ENCODE measurements at places on chromosomes 13 and 19. TPM values are rescaled to one million over a fixed set of nuclear protein-coding genes. Genes with fewer than 3 reads are reported as not detected.

DNA sequence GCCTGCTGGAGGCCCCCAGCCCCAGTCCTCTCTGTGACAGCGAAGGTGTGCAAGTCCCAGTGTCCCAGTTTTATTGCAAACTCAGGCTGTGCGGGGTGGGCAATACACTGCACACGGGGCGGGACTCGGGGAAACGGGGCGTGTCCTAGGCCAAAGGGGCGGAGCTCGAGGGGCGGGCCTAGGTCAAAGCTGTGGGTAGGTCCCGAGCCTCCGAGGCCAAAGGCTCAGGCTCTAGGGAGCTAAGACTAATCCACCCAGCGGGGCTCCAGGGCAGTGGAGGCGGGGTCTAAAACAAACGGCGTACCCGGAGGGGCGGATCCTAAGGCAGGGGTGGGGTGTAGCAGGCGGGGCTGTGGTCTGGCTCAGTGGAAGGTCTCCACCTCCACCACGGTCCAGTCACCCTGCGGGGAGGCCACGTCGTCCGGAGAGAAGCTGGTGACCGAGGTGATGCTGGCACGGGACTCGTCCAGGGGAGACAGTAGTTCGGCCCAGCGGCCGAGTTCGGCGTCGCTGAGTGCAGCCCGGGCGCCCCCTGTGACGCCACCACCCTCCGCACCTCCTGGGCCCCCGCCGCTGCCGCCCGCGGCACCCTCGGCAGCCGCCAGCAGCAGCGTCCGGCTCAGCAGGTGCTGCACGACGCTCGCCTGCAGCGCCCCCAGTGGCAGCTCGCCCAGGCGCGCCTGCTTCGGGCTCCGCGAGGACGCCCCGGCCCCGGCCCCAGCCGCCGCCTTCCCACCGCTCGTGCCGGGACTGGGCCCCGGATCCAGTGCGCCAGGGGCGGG, 5.3 kb downstream of the PRR36 start:
- H3K4me1 ChIP-seq, result peaks cover 42% of the 10 kb centered on the region
- H3K4me3 ChIP-seq, result peak overlapping the region; percentile 29
- H3K36me3 ChIP-seq, result no peaks in the 10 kb centered on the region
- no peaks in the 10 kb centered on the region for H3K27me3 ChIP-seq

GRCh38 chr13:78844106-78844505, 185.2 kb upstream of the OBI1 start:
- no peaks in the 10 kb centered on the region for H3K4me1 ChIP-seq
- no peak overlapping the region for H3K27ac ChIP-seq
- no peaks in the 10 kb centered on the region for H3K27me3 ChIP-seq
- no peaks in the 10 kb centered on the region for H3K36me3 ChIP-seq
- DNase-seq, result no peak

SHISA7 gene
- total RNA-seq, result not detected

- H3K27me3 ChIP-seq, result no peaks in the 10 kb centered on the region
- no peaks in the 10 kb centered on the region for H3K4me1 ChIP-seq
- no peaks in the 10 kb centered on the region for H3K36me3 ChIP-seq
- DNase-seq, result peak; percentile 77
- H3K27ac ChIP-seq, result peak overlapping the region; percentile 76
Observed at GRCh38 chr19:15280048-15280725, 47.9 kb upstream of the EPHX3 start.

MZT1 gene
- total RNA-seq, result 4.6 TPM

DNA sequence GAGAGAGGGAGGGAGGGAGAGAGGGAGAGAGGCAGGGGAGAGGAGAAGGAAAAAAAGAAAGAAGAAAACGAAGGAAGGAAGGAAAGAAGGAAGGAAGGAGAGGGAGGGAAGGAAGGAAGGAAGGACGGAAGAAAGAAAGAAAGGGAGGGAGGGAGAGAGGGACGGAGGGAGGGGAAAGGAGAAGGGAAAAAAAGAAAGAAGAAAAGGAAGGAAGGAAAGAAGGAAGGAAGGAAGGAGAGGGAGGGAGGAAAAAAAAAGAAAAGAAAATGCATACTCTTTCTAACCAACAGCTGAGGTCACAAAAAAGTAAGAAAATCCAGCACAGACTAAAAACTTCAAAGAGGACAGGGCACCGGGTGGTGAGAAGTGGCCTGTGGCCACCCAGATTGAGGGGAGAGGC, 109.7 kb downstream of the GNG7 start:
- no peaks in the 10 kb centered on the region for H3K36me3 ChIP-seq
- no peak overlapping the region for H3K4me3 ChIP-seq
- no peak overlapping the region for H3K27ac ChIP-seq
- no peaks in the 10 kb centered on the region for H3K27me3 ChIP-seq
- no peak for DNase-seq
- H3K4me1 ChIP-seq, result no peaks in the 10 kb centered on the region

MAP3K10 gene
- 13.6 TPM for total RNA-seq

PEX11G gene
- 1.1 TPM for total RNA-seq

IZUMO4 gene
- 0.67 TPM for total RNA-seq

OR7A5 gene
- not detected for total RNA-seq

ARHGAP45 gene
- total RNA-seq, result 5.2 TPM

DNA sequence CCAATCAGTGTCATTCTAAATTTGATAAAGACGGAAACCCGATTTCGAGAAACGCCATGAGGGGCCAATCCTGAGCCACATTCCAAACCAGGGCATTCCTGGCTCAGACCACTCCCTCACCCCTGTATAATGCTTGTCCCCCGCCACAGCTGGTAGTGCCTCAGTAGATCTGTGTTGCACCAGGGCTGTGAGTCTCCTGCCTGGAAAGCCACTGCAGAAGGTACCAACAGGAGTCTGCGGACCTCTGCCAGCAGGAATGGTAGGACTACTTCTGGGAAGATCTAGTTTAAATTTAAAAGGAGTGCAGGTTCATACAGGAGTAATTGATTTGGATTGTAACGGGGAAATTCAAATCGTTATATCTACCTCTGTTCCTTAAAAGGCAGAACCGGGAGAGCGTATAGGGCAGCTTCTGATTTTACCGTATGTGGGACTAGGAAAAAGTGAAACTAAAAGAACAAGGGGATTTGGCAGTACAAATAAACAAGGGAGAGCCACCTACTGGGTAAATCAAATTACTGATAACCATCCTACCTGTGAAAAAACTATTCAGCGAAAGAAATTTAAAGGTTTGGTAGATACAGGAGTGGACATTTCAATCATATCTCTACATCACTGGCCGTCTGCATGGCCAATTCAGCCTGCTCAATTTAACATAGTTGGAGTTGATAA, 20.8 kb upstream of the ZNF266 start:
- no peaks in the 10 kb centered on the region for H3K36me3 ChIP-seq
- H3K4me3 ChIP-seq, result no peak overlapping the region
- no peak overlapping the region for H3K27ac ChIP-seq
- DNase-seq, result no peak
- H3K4me1 ChIP-seq, result no peaks in the 10 kb centered on the region
- H3K27me3 ChIP-seq, result no peaks in the 10 kb centered on the region

ZNF224 gene
- total RNA-seq, result 7.8 TPM

- no peak for DNase-seq
- no peaks in the 10 kb centered on the region for H3K27me3 ChIP-seq
- H3K27ac ChIP-seq, result no peak overlapping the region
- H3K4me1 ChIP-seq, result no peaks in the 10 kb centered on the region
- no peaks in the 10 kb centered on the region for H3K36me3 ChIP-seq
Observed at GRCh38 chr13:59584761-59585670, 578.7 kb downstream of the DIAPH3 start.

DNA sequence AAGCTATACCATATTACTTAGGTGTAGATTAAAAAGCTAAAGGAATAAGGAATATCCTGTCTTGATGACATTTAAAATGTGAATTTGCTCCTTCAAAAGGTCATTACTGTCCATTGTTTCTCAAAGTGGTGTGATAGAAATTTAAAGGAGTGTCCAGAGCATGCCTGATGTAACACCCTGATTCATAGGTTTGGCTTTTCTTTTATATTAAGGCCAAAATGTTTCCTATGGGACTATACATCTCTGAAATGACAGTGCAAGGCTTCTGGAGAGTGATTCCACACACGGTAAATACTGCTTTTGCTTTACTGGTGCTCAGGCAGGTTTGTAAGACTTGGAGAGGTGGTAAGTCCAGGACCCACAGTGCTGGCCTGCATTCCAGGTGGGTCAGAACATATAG, 289.9 kb downstream of the RFC3 start:
- H3K27ac ChIP-seq, result no peak overlapping the region
- H3K27me3 ChIP-seq, result no peaks in the 10 kb centered on the region
- no peaks in the 10 kb centered on the region for H3K4me1 ChIP-seq
- no peaks in the 10 kb centered on the region for H3K36me3 ChIP-seq
- DNase-seq, result no peak
- H3K4me3 ChIP-seq, result no peak overlapping the region

GRCh38 chr13:97986835-97987234, 33.4 kb downstream of the IPO5 start:
- no peaks in the 10 kb centered on the region for H3K27me3 ChIP-seq
- no peak overlapping the region for H3K4me3 ChIP-seq
- peaks cover 70% of the 10 kb centered on the region for H3K36me3 ChIP-seq
- no peak overlapping the region for H3K27ac ChIP-seq
- no peaks in the 10 kb centered on the region for H3K4me1 ChIP-seq

DNA sequence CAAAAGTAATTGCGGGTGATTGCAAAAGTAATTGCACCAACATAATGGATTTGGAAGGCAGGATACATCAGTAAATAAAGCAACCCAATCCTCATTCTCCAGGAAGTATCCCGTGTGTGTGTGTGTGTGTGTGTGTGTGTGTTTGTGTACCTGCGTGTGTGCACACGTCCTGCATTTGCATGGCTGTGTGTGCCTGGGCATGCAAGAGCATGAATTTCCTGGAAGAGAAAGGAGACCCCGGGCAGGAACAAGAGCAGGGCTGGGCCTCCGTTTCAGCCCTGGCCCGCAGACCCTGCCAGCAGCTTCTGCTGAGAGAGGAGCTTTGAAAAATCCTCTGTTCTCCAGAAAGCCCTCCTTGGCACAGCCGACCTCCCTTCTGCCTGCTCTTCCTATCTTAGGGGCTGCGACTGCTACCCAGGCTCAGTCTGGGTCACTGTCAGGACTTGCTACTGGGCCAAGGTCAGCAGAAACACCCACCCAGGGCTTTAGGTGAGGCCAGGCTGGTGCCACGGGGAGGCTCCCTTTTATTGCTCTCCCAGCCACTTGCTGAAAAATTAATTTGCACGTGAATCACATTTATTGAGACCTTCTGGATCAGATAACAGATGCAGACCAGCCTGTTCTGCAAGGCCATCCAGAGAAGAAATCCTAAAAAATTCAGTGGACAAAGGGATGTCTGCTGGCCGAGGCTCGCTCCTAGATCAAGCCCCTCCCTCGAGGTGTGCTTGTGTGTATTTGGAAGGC, 258.3 kb downstream of the ZNF536 start:
- H3K4me1 ChIP-seq, result no peaks in the 10 kb centered on the region
- DNase-seq, result no peak
- H3K27ac ChIP-seq, result no peak overlapping the region
- no peaks in the 10 kb centered on the region for H3K36me3 ChIP-seq
- H3K27me3 ChIP-seq, result no peaks in the 10 kb centered on the region
- no peak overlapping the region for H3K4me3 ChIP-seq

- no peak for DNase-seq
- no peaks in the 10 kb centered on the region for H3K4me1 ChIP-seq
- H3K4me3 ChIP-seq, result no peak overlapping the region
- H3K36me3 ChIP-seq, result no peaks in the 10 kb centered on the region
- no peaks in the 10 kb centered on the region for H3K27me3 ChIP-seq
Observed at GRCh38 chr13:74758188-74758587, 624.0 kb upstream of the KLF12 start.

DNA sequence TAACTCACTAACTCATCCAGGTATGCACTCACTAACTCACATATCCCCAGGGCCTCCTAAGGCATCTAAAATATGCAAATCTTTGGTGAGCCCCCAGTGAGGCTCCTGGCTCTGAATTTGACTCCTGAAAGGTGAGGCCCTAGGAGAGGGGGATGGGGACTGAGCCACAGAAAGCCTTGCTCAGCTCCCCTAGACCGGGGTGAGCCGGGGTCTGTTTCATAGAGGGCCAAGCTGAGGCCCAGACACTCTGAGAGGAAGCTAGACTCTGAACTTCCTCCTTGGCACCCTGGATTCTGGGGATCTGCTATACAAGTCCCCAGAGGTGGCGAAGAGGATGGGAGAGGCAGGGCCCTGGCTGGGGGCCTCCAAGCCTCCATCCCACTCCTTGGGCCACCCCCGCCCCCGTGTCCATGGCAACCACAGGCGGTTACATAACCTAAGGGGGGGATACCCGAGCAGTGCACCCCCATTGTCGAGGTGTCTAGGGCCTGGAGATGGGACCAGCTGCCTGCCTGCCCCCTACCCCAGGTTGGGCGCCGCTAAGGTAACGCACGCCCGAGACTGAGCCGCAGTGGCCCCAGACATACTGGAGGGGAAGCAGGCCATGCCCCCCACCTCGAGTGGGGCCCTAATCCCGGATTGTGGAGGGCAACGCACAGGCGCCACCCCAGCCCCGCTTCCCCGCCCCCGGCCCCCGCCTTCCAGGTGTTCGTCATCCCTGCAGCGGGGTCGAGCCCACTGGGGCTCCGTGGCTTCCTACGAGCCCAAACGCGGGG, 646 bp downstream of the ABHD8 start:
- peak overlapping the region; percentile 55 for H3K4me3 ChIP-seq
- no peaks in the 10 kb centered on the region for H3K27me3 ChIP-seq
- peak overlapping the region; percentile 91 for H3K27ac ChIP-seq
- H3K4me1 ChIP-seq, result no peaks in the 10 kb centered on the region
- DNase-seq, result no peak
- peaks cover 6% of the 10 kb centered on the region for H3K36me3 ChIP-seq

DNA sequence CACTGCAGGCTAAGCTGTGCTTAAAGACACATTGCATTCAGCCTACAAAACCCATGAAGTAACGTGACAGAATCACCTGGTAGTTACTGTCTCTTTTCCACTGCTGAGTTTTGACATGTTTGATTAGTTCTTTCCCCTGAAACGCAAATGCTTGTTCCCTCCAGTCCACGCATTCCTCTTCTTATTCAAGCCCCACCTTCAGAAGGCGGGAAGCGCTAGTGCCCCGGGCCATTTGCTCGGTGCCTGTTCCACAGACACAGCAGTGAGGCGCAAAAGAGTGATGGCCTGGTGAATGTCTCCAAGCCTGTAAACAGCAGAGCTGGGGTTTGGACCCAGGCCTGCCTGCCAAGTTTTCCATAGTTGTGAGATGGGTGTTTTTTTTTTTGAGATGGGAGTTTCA, 10.9 kb downstream of the ACP4 start:
- H3K4me1 ChIP-seq, result no peaks in the 10 kb centered on the region
- H3K4me3 ChIP-seq, result no peak overlapping the region
- DNase-seq, result no peak
- H3K27me3 ChIP-seq, result no peaks in the 10 kb centered on the region
- H3K36me3 ChIP-seq, result peaks cover 24% of the 10 kb centered on the region

RNF17 gene
- total RNA-seq, result not detected

- H3K4me1 ChIP-seq, result no peaks in the 10 kb centered on the region
- H3K27me3 ChIP-seq, result no peaks in the 10 kb centered on the region
- no peak for DNase-seq
- H3K36me3 ChIP-seq, result no peaks in the 10 kb centered on the region
- no peak overlapping the region for H3K4me3 ChIP-seq
Observed at GRCh38 chr13:109160887-109161669, 531.7 kb downstream of the MYO16 start.

CCL25 gene
- not detected for total RNA-seq

DNA sequence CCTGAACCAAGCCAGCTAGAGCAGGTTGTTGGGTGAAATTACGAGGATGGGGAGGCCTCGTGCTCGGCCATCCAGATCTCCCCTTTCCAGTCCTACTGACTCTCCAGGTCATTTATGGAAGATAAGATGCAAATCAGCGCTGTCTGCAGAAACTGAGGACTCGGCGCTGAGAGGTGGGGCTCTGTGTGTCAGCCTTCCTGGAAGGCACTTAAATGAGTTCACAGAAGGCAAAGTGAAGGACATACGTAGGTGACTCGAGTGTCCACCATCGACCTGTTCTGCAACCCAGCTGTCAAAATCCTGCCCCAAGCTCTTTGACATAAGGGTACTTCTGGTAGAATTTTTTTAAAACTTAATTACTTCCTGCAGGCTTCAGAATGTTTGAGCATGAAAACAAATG, 86.4 kb downstream of the RAB20 start:
- no peaks in the 10 kb centered on the region for H3K4me1 ChIP-seq
- no peak for DNase-seq
- no peaks in the 10 kb centered on the region for H3K27me3 ChIP-seq
- H3K4me3 ChIP-seq, result no peak overlapping the region
